SJSA1 (cell line): ENCODE measurements at places on chromosomes 6 and 20. TPM values are rescaled to one million over a fixed set of nuclear protein-coding genes. Genes with fewer than 3 reads are reported as not detected.

GPX5 gene
- not detected in 2 replicates for total RNA-seq

NR2E1 gene
- 0.03 and 0.81 TPM in 2 replicates for total RNA-seq

PRL gene
- total RNA-seq, result not detected in 2 replicates

SLC17A5 gene
- total RNA-seq, result 4.5 and 12.5 TPM in 2 replicates

PAX1 gene
- total RNA-seq, result not detected in 2 replicates

OGFRL1 gene
- total RNA-seq, result 21.9 and 32.1 TPM in 2 replicates

GRCh38 chr6:70312165-70312745, 9.4 kb upstream of the COL9A1 start:
- no peak overlapping the region for H3K27ac ChIP-seq
- H3K4me1 ChIP-seq, result peaks cover 4% of the 10 kb centered on the region
- peaks cover 15% of the 10 kb centered on the region for H3K27me3 ChIP-seq

- no peaks in the 10 kb centered on the region for H3K4me1 ChIP-seq
- no peaks in the 10 kb centered on the region; the same call in 1 of the 2 replicates for H3K27me3 ChIP-seq
- H3K27ac ChIP-seq, result no peak overlapping the region
- no peaks in the 10 kb centered on the region for H3K36me3 ChIP-seq
- DNase-seq, result no peak
Observed at GRCh38 chr6:146194434-146194833, 165.6 kb downstream of the GRM1 start.

DNA sequence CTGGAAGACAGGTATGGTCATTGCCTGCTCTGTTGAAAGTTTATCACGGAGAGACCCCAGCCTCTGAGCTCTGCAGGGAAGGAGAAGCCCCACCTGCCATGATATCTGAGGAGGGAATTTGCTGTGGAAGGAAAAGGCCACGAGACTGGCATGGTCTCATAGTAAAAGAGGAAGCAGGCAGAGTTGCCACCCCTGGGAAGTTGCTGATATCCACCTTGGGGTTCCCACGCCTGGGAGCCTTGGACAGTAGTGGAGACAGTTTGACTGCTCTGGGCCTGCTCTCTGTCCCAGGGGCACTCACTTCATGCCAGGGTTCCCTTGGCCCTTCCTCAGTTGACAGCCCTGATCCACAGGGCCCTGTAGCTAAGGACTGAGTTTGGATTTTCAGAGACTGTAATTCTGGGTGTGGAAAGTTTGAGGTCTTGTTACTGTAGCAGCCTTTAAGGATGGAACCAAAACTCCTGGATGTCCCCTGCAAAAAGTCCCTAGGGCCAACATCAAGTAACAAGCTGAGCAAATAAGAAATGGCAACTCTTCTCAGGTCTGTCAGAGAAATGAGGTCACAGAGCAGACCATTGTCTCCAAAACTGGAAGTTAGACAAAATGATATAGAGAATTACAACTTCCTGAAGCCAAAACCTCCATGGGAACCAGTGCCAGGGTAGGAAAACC, 6.9 kb upstream of the SIRPB1 start:
- H3K4me3 ChIP-seq, result no peak overlapping the region
- no peak overlapping the region for H3K27ac ChIP-seq
- no peaks in the 10 kb centered on the region for H3K4me1 ChIP-seq
- no peaks in the 10 kb centered on the region for H3K36me3 ChIP-seq

DNA sequence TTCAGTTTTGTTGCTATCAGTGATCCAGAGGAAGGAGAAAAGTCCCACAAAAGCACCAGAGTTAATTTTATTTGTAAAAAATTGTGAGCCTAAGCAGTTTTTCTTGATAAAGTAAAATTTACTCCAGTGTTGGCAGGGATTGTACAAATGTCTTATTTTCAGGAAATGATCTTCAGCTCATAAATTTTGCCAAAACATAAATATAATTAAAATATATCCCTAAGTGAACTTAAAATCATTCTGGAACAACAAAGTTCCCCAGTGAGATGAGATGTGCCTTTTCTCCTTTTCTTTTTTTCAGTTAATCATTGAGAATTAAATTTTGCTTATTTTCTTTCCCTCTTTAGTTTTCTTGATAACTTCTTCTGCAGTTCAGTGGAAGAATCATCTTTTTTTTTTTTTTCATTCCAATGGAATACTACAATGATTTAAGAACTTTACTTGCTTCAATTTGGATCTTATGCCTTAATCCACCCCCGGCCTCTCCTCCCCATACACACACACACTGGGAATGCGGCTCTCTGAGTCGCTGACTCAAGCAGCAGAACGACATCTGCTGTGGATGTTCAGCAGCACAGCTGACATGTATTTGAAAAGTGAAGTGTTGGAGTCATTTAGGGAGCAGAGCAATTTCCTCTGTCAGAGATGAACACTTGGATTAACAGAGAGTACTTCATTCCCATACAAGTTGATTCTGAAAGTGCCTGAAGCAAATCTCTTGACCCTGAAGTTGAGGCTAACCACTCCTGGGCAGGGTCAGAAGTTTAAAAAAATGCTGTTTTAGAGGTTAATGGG, 27.7 kb upstream of the LAMA4 start:
- DNase-seq, result peak; percentile 51
- H3K4me1 ChIP-seq, result 0 out of 2 replicates have a peak, but pooled peaks cover 3% of the 10 kb centered on the region
- H3K4me3 ChIP-seq, result no peak overlapping the region
- no peaks in the 10 kb centered on the region for H3K27me3 ChIP-seq
- no peaks in the 10 kb centered on the region; the same call in 1 of the 2 replicates for H3K36me3 ChIP-seq
- no peak overlapping the region for H3K27ac ChIP-seq
